ENCODE measurements at places on chromosomes 7 and 10.

- no peak for DNase-seq
Observed at GRCh38 chr10:123479640-123480039, 186.5 kb upstream of the GPR26 start.

DNA sequence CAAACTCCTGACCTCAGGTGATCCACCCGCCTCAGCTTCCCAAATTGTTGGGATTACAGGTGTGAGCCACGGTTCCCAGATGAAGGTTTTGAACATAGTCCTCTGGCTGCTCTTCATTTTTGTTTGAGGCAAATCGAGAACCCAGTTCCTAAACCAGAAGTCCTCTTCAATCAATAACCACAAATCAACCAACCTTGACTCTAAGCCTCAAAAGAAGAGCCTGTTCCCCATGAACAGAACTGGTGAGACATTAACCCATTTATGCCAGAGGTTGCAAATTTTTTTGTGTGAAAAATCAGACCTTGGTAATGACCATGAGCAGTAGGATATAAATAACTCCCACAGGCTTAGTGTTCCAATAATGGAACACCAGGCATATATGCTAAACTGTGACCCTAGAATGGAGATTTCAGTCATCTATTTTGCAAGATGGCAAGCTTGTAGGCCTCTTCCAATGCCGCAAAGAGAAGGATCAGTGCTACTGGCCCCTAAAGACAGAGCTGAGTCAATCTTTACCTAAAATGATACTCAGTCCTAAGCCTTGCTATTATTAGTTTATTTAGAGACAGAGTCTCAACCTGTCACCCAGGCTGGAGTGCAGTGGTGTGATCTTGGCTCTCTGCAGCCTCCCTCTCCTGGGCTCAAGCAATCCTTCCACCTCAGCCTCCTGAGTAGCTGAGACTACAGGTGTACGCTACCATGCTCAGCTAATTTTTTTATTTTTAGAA lies 15.9 kb downstream of the KPNA7 start:
- no peak for DNase-seq

- DNase-seq: no peak
Observed at GRCh38 chr7:91759205-91759863, 121.2 kb downstream of the MTERF1 start.

DNA sequence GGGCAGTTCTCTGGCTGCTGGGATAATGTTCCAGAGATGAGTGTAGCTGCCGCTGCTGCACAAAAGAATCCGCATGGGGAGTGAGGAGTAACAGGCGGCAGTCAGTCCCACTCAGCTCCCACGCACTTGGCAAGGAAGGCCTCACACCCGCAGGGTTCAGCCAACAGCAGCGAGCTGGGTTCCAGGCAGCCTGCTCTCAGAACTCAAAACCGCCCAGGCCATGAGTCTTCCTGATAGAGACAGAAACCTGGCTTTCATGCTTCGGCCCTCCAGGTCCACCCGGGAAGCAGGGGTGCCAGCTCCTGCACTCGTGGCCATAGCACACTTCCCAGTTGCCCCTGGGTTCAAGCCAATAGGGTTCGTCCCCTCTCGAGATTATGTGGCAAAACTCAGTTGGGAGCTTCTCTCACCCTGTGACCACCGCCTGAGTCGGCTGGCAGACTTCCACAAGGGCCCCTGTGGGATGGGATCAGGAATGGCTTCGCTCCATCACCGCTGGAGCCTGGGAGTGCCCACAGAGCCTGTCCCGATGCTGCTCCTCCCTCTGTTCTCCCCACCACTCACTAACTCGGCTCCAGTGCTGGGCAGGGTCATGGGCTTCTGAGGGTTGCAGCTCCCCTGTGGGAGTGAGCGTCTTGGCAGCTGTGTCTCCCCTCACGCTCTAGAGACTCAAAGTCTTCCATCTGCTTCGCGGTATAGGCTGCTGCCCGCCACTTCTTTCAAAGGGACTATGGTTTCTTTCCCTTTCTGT lies 20.6 kb downstream of the CLRN3 start:
- DNase-seq: no peak

DNA sequence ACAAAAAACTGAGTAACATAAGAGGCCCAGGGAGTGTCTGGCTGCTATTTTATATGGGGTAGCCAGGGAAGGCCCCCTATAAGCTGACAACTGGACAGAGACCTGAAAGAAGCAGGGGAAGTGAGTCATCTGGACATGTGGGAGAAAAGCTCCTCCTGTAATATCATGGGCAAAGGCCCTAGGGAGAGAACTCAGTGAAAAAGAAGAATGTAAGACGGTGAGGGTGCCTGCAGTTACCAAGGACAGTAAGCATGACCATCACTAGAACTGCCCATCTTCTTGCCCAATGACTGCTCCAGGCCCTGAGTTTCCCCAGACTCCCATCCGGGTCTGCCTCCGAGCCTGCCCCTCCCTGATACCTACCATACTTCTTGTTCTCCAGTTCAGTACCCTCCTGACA lies 2.3 kb downstream of the ELMO1 start:
- no peak for DNase-seq

GRCh38 chr7:130009848-130010688 lies 41.1 kb downstream of the ZC3HC1 start:
- DNase-seq: no peak

DNA sequence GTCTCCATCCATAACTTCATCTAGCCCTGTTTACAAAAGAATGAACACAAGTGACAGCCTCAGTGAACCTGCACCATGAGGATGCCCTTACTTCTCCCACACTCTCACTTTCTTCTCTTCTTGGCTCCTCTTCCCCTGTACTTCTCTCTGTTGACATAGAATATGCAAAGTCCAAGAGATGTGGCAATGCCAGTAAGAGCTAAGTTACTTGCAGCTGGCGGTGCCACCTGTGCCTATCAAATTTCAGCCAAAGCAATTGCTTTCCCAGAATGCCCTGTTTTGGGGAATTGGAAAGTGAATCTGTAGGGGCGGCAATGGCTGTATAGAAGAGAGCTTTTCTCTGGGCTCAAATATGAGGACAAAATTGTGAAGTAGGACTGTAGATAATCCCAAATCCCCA lies 557.8 kb downstream of the AUTS2 start:
- DNase-seq: no peak

DNA sequence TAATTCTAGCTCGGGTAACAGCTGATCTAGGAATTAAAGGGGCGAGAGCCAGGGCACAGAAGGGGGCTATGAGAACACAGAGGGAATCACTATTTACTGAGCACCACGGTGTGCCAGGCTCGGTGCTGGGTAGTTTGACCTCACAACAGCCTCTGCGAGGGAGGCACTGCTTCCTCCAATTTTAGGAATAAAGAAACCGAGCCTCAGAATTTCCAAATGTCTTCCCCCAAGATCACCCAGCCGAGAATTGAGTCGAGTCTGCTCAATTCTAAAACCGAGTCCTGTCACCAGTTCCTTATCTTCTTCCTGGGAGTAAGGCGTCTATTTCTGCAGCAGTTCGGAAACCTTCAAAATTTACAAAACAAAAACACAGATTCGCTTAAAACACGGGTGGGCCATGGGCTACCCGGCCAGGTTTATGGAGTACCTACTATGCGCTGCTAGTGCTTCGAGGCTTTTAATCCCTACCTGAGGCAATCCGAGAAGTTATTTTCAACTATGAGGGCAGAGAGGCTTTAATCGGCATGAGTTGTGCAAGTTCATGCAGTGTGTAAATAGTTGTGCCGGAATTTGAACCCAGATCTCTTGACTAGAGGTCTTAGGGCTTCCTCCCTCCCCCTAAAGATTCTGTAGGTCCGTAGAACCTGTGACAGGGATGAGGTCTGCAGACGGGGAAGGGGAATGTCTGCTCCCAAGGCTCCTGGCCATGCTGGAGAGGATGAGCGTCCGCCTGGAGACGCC lies 872 bp upstream of the HMX2 start:
- no peak for DNase-seq

DNA sequence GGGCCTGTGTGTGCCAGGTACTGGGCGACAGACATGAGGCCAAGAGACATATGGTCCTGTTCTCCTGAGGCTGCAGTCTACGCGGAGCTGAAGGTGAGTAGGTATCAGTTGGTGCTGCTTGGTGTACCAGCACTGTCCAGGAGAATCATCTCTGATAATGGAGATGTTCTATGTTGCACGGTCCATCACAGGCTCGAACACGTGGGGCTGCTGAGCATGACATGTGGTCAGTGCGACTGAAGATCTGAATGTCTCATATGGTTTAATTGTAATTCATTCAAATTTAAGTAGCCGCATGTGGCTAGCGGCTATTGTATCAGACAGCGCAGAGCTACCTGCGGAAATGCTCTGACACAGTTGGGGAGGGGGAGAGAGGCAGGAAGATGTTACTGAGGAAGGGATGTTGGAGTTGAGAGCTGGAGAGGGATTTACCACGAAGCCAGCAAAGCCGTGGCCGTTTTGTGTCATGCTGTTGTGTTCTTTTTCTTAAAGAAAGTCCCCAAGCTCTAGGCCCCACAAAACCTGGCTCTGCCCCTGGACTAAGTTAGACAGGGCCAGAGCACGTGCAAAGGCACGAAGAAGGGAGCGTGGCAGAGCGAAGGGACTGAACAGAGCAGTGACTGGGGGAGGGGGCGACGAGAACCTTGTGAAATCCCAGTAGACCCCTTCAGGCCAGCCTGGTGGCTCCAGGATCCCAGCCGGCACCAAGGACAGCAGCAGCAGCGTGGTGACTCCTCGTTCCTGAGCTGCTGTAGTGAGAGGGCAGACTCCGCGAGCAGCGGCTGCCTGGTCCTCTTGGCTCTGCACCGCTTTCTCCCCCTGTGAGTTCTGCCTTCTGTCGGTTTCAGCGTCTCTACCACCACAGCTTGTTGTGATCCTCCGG lies 20.0 kb downstream of the SMKR1 start:
- no peak for DNase-seq

- no peak for DNase-seq
Observed at GRCh38 chr7:7964250-7964649, 4.3 kb upstream of the GLCCI1 start.
